ENCODE measurements at places on chromosomes 3 and 15. TPM values are rescaled to one million over a fixed set of nuclear protein-coding genes. Genes with fewer than 3 reads are reported as not detected.

- no peak for DNase-seq
Measured at GRCh38 chr3:16076564-16076963, 97.9 kb upstream of the GALNT15 start.

GRCh38 chr3:99662838-99663570 lies 24.6 kb downstream of the COL8A1 start:
- no peak for DNase-seq

DNA sequence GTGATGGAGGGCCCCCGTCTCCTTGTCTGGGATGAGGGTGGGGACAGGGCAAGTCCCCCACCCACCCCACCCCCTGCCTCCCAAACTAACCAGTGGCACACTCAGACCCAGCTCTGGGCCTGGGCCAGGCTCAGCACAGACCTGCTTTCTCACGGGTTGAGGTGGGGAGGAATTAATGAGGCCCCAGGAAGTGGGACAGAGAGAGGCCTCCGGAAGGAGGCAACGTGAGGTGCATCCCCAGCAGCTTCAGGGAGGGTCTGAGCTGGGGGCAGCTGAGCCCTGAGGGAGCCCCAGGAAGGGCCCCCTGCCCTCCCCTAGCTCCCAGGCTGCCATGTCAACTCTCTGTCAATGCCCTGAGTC lies 15.0 kb upstream of the GNAI2 start:
- DNase-seq, result no peak

- peak; percentile 89 for DNase-seq
Measured at GRCh38 chr15:39580485-39581241, at the start of gene THBS1. Gene THBS1, plus strand, starts transcription at chr15:39581079. Its CDS starts 779 bp downstream, at chr15:39581858.

- DNase-seq, result no peak
Measured at GRCh38 chr3:190444576-190445145, 5.0 kb downstream of the TMEM207 start.

Gene SOX14
- total RNA-seq, result not detected

Measured in MCF 10A (cell line).